Lower lobe of right lung (tissue), 2 donors: ENCODE measurements at places on chromosomes 1 and 21. TPM values are rescaled to one million over a fixed set of nuclear protein-coding genes. Genes with fewer than 3 reads are reported as not detected.

Gene TRIM67
- total RNA-seq, result not detected

Gene ST3GAL3
- 23.6 TPM for total RNA-seq

DNA sequence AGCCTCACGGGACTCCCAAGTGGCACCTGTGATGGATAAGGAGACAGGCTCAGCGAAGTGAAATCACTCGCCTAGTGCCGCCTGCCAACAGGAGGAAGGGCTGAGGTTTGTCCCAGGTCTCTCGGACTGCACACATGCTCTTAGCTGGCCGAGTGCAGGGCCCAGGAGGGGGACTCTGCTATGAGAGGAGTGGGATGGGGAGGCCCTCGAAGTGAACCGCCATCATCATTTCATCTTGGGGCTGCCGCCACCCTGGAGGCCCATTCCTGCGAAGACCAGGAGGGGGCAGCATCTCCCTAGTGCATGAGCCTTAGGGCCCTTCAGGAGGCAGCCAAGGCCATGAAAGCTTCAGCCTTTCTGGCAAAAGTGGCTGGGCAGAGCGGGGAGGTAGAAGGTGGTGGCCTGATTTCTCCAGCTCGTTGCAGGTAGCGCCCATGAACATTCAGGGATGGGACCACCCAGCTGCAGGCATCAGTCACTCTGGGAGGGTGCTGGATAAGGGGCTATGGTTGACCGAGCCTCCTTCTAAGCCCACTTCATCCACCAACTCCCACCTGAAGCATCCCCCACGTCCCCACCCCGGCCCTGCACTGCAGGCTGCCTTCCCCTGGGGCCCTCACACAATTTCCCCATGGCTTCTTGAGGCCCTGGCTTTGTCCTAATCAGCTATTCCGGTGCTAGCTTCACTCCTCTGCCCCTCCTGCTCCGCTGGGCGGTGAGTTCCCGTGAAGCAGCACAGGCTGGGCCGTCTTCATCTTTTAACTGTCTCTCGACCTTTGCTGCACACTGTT lies 17.2 kb upstream of the RASSF5 start:
- peak; percentile 81 for DNase-seq

- DNase-seq, result peak; percentile 65
These were observed 33.5 kb upstream of the TARBP1 start for GRCh38 chr1:234512451-234512861.

GRCh38 chr1:18668046-18668445 lies 37.4 kb downstream of the PAX7 start:
- no peak for DNase-seq

Gene LMOD1
- total RNA-seq, result 24.2 TPM

Gene TMEM82
- not detected for total RNA-seq

Gene BMP8B
- 1.7 TPM for total RNA-seq

DNA sequence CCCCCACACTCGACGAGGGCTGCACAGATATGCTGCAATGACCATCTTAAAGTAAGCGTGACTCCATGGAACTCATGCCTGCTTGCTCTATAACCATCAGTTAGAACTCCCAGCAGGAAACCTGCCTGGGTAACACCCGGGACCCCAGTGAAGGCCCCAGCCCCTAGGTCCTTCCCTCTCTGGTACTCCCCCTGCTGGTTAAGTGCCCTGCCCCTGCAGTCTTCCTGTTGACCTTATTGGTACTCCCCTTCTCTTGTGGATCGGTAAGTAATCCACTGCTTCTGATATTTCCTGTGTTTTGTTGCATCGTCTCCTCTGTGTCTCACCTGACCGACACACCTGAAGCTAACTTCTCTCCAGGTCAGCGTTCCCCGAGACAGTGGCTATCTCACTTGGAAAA lies 104.8 kb upstream of the COG2 start:
- DNase-seq, result no peak

DNA sequence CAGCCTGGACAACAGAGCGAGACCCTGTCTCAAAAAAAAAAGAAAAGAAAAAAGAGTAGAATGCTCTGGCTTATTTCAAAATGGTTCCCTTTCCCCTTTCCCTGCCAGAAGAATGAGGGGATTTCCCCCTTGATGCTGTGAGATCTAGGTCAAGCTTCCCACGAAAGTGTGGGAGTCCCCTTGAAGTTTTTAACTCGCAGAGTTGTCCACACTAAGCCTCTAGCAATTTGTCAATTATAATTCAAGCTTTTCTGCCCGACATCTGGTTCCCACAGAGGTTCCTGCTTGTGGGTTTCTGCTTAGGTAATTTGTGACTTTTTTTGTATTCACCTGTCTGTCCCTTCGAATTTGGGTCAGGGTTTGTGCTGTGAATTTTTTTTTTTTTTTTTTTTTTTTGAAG lies 62.8 kb downstream of the ZFYVE9 start:
- no peak for DNase-seq

Gene MMP23B
- total RNA-seq, result 27.2 TPM

- DNase-seq, result peak; percentile 78
These were observed 12.9 kb upstream of the TMEM125 start for GRCh38 chr1:43256675-43257570.

DNA sequence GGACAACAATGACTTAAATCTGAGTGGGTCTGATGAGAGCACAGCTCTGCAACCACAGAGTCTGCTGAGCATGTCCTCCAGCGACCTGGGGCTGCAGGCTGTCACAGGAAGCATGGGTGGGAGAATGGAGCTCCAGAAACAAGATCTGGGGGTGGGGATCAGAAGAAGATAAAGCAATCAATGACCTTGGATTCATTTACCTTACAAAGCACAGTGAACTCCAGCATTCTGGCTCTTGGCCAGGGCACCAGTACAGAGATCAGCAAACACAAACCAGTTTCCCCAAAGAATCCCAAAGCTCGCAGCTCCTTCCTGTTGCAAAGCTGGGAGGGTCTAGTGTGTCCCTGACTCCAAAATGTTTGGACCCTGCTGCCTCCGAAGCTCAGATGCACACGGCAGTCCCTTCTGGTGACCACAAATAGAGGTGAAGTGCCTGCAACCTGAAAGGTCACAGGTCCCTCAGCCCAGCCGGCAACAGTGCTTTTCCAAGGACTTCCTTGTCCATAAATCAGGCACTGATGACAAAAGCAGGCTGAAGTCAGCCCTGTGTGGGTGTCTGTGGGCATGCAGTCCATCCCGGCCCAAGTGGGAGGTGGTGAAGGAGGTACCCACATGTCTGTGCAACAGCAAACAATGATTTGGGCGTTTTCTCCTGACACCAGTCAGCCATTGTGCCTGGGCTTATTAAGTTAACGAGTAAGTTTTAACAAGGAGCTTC lies 76.1 kb downstream of the SH3BGR start:
- DNase-seq, result no peak

DNA sequence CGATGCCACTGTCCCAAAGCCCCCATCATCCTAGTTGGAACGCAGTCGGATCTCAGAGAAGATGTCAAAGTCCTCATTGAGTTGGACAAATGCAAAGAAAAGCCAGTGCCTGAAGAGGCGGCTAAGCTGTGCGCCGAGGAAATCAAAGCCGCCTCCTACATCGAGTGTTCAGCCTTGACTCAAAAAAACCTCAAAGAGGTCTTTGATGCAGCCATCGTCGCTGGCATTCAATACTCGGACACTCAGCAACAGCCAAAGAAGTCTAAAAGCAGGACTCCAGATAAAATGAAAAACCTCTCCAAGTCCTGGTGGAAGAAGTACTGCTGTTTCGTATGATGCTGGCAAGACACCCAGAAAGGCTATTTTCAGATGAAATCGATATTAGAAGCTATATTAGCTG lies 8.1 kb downstream of the RHOU start:
- DNase-seq, result no peak

GRCh38 chr1:220550811-220551399 lies 23.0 kb downstream of the MARK1 start:
- DNase-seq, result no peak

- DNase-seq, result no peak
These were observed 89.2 kb downstream of the CASZ1 start for GRCh38 chr1:10707208-10707607.
